ENCODE measurements at places on chromosomes 2 and 18.

GRCh38 chr18:54416436-54416835 is 58.7 kb downstream of the C18orf54 start:
- DNase-seq, result no peak

DNA sequence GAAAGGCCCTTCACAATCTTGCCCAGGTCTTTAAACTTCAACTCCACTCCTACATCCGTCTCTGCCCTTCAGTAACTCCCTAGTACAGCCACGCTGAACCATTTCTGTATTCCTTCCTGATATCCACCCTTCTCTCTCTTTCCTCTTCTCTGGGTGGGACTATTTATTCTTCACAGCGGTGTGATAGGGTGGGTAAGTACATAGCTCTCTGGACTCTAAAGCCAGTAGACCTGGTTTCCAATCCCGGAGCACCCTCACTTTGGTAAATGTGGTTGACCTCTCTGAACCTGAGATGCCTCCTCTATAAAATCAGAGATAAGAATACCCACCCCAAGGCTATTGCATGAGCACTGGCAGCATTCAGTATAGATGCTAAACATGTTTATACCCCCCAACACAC is 86.7 kb downstream of the ATL2 start:
- no peak for DNase-seq

GRCh38 chr2:3500326-3500899 is 18.9 kb downstream of the ADI1 start:
- DNase-seq, result no peak

- DNase-seq, result peak; percentile 35
These were observed at the start of gene ERICH2 for GRCh38 chr2:170770008-170770605. Gene ERICH2, plus strand, starts transcription at chr2:170770378. Its CDS starts 304 bp downstream, at chr2:170770682.

- DNase-seq, result no peak
These were observed 75.5 kb downstream of the ANTXR1 start for GRCh38 chr2:69088466-69088865.

DNA sequence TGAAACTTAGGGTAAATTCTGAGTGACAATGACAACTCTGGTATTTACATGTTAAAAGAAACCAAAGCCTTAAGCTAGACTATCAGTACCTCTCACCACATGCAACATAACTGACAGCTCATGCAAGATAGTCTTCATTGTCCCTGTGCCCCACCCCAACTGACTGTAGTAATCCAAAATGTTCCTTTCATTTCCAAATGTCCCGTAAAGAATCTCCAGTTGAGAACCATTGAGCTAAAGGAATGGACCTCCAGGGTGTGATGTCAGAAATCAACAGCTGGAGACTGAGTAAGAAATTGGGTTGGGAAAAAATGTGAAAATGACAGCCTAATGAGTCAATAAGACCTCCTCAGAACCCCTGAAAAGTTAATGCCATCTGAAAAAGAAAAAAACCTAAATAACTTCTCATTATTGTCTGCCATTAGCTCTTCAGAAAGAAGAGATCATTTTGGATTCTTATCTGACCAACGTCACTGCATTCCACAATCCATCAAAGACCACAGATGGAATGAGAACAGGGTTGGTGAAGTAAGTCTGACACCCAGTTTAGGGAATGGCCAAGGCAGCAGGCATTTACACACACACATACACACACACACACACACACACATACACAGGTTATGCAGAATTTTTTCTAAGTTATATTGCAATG is 51.7 kb upstream of the ACVR2A start:
- no peak for DNase-seq

DNA sequence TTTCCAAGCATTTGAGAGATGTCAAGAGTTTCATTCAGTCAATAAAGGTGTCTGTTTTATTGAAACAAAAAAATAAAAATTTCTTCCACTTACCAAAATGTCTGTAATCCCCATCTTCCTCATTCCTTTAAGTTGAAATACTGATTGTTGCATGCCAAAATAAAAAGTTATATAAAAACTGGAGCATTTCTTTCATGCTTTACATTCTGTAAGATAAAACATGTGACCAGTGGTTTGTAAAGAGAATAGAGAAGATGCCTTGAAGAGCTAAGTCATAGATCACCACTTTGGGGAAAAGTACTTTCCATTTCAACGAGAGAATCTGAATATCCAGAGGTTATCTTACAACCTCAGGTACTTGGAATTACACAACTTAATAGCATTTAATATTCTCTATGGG is 35.9 kb upstream of the MYO1B start:
- no peak for DNase-seq

Measured in globus pallidus (tissue), 1 donor.